ENCODE measurements at places on chromosomes 2 and 18. TPM values are rescaled to one million over a fixed set of nuclear protein-coding genes. Genes with fewer than 3 reads are reported as not detected.

KCNG2 gene
- 2.4 TPM for total RNA-seq

POTEI gene
- 0.13 TPM for total RNA-seq

MRO gene
- total RNA-seq: 3.5 TPM

GAREM1 gene
- total RNA-seq: 15.4 TPM

CHRNA1 gene
- total RNA-seq: not detected

CFAP53 gene
- 0.37 TPM for total RNA-seq

POTEC gene
- not detected for total RNA-seq

LINC00305 gene
- not detected for total RNA-seq

UGT1A7 gene
- total RNA-seq: not detected

CHMP1B gene
- 32.5 TPM for total RNA-seq

EPAS1 gene
- 491 TPM for total RNA-seq
